SK-N-MC (cell line): ENCODE measurements at places on chromosomes 6 and 20.
A peak's percentile ranks its signal among the peaks of the same experiment; 100 is the strongest.

DNA sequence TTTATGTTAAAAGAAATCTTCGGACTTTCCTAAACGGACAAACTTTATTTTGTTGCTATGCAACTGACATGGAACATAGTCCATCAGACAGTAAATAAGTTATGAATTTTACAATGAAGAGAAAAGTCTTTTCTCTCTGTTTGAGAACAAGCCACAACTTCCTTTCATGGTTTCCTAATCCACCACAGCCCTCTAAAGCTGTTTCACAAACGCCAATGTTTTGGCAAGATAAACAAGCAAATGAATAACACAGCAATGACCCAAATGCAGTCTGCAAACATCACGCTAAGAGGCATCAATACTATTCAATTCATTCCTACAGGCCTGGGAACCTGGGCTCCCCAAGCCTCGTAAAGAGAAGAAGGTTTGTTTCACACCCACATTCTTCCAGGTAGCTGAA is 60.4 kb downstream of the HAO1 start:
- no peak for DNase-seq

- no peak for DNase-seq
Observed at GRCh38 chr6:154241581-154241980, 115.0 kb downstream of the IPCEF1 start.

DNA sequence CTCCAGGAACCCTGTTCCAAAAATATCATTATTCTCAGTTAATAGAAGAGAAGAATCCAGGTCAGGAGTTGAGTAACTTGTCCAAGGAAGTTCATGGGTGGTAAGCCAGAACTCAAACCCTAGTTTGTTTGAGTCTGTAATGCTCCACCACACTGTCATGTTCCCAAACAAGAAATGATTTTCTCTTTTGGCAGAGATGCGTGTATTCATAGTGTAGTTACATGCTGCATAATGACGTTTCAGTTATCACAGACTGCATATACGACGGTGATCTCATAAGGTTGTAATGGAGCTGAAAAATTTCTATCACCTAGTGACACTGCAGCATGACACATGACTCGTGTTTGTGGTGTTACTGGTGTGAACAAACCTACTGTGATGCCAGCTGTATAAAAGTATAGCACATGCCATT is 102.6 kb downstream of the TULP4 start:
- no peak for DNase-seq

GRCh38 chr6:120363429-120363828 is 970.9 kb downstream of the TBC1D32 start:
- no peak for DNase-seq

DNA sequence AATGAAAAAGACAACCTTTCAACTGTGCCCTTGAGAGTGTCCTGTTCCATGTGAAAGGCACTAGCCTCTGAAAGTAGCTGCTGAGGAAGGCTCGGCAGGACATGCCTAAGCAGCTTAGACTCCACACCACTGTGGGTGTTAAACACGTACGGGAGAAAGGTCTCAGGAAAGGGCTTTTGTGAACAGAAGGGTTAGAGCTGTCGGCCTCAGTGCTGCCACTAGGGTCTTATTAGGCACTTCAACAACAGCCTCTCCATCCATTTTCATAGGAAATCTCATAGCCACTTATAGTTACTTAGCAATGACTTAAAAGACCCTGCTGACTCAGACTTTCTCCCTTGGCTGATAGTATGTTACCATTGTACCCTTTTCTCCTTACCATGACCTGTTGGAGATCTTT is 662.8 kb downstream of the TBC1D32 start:
- DNase-seq, result no peak

DNA sequence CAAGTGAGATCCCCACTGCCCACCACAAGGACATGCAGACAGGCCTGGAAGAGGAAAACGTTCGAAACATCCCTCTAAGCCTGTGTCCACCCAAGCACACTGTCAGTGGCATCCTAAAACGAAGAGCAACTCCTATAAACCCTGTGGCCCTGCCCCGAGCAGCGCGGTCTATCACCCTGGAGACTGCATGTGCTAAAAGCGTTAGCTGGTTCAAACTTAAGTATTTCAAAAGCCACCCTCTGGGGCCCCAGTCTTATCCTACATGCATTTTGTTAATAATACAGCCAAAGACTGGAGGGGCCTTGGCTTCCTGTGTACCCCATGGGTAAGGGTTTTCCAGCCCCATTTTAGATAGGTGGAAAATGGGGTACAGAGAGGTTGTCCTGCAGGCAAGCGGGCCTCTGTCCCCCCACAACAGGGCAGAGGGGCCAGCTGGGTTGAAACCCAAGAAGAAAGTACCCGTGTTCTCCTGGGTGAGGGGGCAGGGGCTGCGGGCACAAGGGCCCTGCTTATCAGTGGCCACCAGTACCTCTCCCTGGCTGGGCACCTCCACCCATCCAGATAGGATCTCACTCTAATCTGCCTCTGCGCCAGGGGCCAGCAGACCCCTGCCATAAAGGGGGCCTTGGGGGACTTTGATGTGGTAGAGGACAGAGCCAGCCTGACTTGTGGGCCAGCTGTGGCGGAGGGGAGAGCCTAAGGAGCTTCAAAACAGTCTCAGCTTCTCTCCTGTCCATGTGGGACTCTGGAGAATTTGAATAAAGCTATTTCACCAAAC is 28.3 kb downstream of the PREX1 start:
- no peak for DNase-seq

- DNase-seq, result no peak
Observed at GRCh38 chr6:158706369-158706982, 56.6 kb downstream of the SYTL3 start.

DNA sequence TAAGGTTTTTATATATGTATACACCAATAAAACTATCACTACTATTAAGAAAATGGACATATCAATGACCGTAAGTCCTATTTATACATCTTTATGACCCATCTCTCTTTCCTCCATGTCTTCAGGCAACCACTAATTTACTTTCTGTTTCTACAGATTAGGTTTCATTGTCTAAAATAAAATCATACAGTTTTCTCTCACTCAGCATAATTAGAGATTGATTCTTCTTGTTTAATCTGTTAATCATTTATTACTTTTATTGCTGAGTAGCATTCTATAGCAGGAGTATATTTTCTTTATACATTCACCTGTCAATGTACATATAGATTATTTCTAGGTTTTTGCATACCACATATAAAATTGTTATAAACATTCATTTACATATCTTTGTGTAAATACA is 388.0 kb downstream of the RFPL4B start:
- no peak for DNase-seq

GRCh38 chr6:37777272-37777834 is 42.2 kb upstream of the ZFAND3 start:
- no peak for DNase-seq

DNA sequence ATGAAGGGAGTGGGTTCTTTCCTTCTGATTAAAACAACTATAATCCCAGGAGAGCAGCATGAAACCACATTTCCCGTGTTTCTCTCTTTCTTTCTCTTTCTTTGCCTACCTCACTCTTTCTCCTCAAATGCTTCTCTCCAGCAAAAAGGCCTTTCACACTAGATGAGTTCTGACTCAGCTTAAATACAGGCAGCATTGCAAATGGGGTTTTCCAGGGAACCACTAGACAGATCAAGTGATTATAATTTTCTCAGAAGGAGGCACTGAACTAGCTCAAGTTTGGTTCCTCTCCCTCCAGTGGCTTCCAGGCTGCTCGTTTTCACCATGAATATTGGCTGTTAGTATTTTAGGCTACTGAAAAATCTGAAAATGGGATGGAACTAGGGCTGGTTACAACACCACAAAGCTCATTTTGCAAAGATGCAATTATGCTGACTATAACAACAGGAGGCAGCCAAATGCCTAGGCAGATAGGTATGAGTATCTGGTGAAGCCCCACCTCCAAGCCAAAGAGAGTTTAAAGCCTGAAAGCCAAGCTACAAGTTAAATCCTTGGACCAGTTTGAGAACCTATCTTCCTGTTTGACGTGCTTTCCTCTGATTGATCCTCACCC is 260.0 kb downstream of the MMUT start:
- no peak for DNase-seq

DNA sequence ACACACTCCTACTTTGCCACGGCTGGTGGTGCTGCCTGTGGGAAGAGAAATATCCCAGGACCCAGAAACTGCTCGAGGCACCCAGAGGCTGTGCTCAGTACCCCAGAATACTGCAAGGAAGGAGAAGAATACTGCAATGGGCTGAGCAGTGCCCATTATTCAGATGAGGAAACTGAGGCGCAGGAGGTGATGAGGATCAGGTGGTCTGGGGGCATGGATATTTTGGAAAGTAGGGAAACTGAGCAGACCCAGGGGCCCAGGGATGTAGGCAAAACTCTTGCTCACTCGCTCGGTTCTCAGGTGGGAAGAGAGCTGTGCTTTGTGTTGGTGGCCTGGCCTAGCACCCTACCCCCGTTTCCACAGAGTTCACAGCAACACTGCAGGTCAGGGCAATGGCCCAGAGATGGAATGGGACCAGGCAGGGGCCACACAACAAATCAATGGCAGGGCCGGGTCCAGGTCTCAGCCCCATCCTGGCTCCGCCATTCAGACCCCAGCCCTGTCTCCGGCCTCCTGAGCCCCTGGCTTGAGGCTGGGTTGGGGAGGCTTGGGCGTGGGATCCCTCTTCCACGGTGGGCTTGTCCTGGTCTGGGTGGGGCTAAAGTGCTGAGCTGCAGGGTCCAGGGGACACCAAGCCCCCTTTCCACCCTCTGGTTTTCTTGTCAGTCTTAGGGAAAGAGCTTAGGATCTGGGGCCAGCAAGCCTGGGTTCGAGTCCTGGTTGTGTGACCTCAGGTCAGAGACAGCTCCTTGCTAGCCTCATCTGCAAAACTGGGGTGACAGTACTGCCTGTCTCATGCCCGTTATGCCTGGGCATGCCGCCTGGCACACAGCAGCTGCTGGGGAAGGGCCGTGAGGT is 33.9 kb downstream of the SUN5 start:
- DNase-seq, result no peak

GRCh38 chr6:56933650-56934049 is 21.3 kb upstream of the BEND6 start:
- no peak for DNase-seq

- DNase-seq, result no peak
Observed at GRCh38 chr20:22686097-22686496, 101.7 kb upstream of the FOXA2 start.

- no peak for DNase-seq
Observed at GRCh38 chr20:25525867-25526266, 59.5 kb downstream of the NINL start.

DNA sequence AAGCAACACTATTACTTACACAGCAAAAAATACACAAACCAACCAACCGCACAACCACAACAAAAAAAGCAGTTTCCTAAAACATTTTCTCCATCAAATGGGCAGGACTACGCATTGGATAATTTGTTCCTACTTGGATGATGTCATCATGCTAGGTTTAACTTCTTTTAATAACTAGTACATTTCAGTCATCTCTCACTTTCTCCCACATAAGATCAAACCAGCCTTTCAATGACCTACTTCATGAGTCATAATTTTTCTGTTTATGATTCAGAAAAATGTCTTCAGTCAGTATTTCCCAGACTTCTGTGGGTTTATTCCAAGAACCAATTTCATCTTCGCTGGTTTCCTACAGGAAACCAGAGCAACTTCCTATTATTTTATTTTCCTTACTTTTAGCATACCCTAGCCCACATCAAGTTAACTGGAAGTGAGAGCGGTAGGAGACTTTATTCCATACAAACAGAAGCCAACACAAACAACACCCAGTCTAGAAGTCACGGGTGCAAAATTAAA is 134.2 kb downstream of the GMDS start:
- DNase-seq, result no peak

GRCh38 chr20:63061771-63062100 is 55.0 kb upstream of the BHLHE23 start:
- no peak for DNase-seq

DNA sequence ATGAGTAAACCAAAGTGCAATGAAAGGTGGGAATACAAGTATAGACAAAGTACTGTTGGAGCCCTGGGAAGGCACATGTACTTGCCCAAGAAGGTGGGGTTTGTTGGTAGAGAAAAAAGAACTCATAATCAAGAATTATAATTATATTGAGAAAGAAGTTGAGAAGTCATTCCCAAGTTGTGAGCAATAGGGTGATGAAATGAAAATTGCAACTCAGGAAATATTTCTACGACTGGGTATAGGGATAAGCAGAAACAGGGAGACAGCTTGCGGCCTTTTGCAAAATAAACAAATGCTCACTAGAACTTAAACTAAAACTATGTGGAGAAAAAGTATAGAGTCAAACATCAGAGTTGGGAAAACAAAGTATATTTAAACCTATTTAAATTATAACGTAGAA is 250.7 kb upstream of the FAM83B start:
- no peak for DNase-seq

DNA sequence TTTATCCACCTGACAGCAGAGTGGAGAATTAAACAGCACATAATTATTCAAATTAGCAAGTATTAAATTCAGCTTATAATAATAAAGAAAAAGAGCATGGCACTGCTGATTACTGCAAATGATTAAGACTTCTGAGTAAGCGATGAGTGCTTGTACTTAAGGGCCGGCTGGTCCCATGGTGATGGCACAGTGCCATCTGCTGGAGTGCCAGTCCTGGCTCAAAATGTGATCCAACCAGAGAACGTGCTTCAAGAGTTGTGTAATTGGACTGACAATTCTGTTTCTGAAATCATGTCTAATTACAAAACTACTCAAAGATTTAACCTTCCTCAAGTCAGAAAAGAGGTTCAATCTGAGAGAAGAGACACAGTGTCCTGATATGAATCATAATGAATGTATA is 181.6 kb upstream of the RGS17 start:
- DNase-seq, result peak; percentile 16

DNA sequence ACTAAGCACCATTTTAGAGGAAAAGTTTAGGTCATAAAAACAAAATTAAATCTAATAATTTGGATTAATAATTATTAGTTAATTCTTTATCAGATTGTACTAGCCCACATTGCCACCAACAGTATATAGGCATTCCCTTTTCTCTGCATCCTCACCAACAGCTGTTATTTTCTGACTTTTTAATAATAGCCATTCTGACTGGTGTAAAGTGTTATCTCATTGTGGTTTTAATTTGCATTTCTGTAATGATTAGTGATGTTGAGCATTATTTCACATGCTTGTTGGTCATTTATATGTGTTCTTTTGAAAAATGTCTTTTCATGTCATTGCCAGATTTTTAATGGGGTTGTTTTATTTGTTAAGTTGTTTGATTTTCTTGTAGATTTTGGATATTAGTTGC is 319.1 kb upstream of the SYNCRIP start:
- no peak for DNase-seq

DNA sequence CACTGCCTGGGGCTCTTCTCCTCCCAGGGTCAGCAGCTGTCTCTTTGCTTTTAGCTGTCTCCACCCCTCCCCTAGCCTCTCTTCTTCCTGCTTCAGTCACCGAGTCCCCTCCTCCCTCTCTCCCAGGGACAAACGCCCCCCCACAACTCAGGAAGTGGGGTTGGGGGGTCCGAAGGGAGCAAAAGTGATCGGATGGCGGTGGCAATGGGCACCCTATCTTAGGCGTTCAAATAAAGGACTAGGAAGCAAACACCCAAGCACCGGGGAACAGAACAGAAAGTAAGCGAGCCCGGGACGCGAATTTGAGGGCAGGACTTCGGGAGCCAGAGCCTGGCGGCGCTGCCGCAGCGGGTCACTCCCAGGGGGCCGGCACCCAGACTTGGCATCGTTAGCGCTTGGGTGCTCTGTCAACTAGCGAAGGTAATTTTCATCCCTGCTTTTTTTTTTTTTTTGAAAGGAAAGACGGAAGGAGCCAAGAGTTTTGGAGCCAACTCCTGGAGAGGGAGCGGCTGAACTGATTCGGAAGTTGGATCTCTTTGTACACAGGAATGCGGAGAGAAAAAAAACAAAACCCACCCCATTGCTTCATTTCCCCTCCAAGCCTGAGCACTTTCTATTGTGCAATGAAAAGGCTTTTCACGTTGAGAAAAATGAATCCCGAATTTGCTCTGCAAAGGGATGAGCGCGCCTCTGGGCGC is 815 bp upstream of the ITPR3 start:
- DNase-seq, result peak; percentile 47

GRCh38 chr20:62305149-62305764 is 2.5 kb downstream of the ADRM1 start:
- no peak for DNase-seq
